ENCODE measurements at places on chromosomes 13 and 19.

DNA sequence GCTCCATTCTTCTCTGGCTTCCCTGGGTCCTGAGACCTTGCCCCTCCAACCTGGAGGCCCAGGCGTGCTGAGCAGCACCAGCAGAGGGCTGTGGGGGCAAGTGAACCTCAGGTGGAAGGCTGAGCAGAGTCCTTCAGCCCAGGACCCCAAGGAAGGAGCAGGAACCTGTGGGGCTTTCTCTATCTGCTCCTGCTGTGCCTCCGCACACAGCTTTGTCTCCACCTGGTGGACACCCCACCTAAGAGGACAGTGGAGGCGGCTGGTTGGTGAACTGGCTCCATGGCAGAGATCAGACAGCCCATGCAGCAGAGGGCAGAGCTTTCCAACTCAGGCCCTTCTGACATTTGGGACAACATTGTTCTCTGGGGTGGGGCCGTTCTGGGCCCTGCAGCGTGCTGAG, 19.7 kb downstream of the ZFR2 start:
- DNase-seq: no peak

- no peak for DNase-seq
These were observed 37.3 kb downstream of the COL4A1 start for GRCh38 chr13:110269509-110270185.

GRCh38 chr13:46578590-46578975, 25.6 kb downstream of the LRCH1 start:
- DNase-seq: no peak

GRCh38 chr19:48633148-48634035, 3.8 kb downstream of the DBP start:
- no peak for DNase-seq

DNA sequence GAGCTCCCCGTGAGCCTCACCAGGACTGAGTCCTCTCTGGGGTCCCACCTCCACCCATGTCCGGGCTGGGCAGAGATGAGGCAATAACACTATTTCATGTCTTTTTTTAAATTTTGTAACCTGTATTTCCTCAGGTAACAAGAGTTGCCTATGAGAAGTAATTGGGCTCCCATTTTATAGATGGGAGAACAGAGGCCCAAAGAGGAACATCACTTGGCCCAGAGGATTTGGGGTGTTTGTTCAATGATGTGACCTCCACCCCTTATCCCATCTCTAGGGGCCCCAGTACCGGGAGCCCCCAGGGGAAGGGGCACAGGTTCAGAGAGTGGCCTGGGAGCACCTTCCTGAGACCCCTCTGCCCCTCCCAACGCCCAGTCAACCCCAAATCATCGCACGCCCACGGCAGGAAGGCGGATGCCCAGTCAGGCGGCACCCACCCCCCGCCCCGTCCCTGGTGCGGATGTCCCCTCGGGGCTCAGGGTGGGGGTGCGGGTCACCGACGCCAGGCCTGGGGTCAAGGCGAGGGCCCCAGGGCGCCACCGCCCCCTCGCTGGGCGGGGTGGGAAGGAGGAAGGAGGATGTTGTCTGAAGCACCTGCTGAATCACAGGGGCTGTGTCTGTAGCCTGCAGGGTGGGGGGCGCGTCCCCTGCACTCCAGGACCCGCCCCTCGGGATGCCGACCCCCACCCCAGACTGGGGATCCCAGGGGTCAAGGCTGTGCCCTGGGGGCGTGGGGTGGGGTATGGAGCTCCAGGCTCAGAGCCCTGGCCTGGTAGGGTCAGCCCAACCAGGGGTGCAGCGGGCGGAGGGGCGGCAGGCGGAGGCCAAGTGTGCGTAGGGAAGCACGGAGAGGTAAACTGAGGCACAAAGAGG, 9.0 kb upstream of the CIRBP start:
- no peak for DNase-seq

GRCh38 chr13:20231839-20232555, at the start of gene GJB6:
GJB6 (minus strand) TSS chr13:20232319; CDS start chr13:20223480, 8,839 bp downstream.
- no peak for DNase-seq

GRCh38 chr13:94119360-94119936, 360.0 kb downstream of the DCT start:
- no peak for DNase-seq

DNA sequence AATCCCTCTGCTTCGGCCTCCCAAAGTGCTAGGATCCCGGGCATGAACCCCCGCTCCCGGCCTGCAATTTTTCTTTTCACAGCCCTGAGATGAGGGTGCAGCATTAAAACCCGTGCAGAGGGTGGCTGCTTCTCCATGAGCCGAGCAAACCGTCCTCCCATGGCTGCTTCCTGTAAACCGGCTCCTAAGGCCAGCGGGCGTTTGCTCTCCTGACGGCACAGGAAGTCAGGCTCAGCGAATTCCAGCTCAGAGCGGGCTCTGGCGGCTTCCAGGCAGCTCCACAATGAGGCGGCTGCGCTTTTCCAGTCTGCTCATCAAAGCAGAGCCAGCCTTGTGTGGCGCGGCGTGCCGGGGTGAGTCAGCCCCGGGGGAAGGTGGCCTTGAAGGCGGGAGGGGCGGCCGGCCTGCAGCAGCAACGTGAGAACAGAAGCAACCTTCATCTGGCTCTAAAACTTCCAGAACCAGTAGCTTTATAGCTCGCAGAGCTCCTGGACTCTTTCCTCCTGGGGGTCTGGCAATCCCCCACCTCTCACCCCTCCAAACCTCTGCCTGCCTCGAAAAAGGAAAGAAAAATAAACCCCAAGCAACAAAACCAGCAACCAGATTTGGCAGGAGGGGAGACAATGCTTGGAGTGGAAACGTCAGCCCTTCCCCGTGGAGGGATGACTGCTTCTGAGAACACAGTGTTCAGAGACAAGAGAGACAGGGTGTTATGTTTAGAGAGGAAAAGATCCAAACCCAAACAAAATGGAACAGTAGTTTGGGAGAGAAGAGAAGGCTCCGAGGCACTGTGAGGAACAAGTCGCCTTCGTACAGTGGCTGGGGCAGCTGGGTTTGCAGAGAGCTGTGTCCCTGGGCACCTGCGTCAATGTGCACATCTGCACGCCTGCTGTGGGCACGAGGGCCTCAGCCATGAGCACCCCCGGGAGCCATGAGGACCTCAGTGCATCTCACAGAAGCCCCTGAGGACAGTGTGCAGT, 67.8 kb downstream of the GADD45B start:
- DNase-seq: no peak

- DNase-seq: no peak
These were observed 61.6 kb upstream of the ZNF599 start for GRCh38 chr19:34834472-34835061.

DNA sequence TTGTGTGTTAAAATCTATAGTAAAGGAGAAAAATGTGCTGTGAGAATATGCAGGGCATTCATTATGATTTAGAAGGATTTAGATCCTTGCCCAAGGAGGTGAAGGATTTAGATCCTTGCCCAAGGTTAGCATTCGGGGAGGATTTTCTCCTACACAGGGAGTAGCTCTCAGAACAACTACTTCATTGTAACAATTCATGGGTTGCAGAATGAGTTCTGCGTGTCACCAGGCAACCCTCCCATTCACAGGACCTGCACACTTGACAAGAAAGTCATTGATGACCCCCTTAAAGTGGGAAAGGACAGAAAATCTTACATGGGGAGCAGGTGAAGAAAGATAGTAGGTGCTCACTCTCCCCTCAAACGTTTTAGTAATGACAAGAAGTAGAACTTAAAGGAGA, 167.1 kb upstream of the MAB21L1 start:
- DNase-seq: no peak

- no peak for DNase-seq
These were observed 23.3 kb downstream of the PRR12 start for GRCh38 chr19:49614096-49614833.

- no peak for DNase-seq
These were observed 836 bp upstream of the VPS36 start for GRCh38 chr13:52451135-52451804.

DNA sequence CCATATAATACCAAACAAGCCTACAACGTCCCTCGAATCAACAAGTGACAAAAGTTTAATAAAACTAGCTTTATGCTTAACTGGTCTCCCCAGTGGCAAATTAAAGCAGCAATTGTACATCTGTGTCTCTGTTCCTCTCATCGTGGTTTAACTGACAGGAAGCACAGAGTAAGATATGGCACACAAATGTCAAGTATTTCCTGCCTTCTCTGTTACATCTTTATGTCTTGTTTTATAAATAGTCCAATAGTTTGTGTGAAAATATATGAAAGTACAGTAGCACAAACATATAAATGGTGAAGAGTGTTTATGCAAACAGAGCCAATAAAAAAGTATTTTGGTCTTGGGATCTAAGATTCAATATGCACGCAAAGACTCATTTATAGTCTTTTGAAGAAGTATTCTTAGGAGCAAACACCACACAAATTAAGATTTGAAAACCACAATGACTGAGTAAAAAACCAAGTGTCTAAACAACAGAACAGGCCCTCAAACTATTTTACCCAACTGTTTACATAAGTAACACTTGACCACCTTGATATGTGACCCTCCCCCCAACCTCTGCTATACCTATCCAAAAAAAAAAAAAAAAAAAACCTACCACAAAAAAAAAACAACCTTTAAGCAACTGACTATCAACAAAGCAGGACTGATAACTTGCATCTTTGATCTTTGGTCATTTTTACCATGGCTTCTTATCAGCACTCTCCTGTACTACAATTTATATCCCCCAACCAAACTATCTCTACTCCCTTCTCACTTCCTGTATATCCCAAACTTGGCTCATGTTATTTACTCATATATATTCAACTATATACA, 14.0 kb downstream of the ELF1 start:
- DNase-seq: peak; percentile 83

GRCh38 chr13:106382534-106382933, 152.9 kb downstream of the EFNB2 start:
- no peak for DNase-seq

GRCh38 chr13:97256343-97256783, 34.2 kb downstream of the MBNL2 start:
- no peak for DNase-seq

DNA sequence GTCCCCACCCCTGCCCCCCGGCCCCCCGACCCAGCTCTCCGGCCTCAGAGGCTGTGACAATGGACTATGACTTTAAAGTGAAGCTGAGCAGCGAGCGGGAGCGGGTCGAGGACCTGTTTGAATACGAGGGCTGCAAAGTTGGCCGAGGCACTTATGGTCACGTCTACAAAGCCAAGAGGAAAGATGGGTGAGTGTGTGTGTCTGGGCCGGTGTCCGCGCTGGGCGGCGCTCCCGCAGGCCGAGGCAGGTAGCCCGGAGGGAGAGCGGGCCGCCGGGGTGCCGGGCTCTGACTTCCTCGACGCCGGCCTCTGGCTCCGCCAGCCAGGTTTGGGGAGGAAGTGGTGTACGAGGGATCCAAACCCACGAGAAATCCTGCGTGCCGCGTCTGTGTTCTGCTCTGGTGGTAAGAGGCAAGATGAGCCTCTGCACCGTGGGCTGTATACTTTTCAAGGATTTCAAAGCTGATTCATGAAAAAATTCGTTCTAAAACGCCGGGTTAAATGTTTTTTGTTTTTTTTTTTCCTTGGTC, 718 bp downstream of the CDK8 start:
- DNase-seq: no peak

GRCh38 chr13:97257228-97257755, 35.2 kb downstream of the MBNL2 start:
- DNase-seq: no peak

- no peak for DNase-seq
These were observed 25.7 kb downstream of the C13orf46 start for GRCh38 chr13:113948034-113948742.

- DNase-seq: no peak
These were observed 6.3 kb downstream of the TEAD2 start for GRCh38 chr19:49355909-49356353.

GRCh38 chr13:108408672-108409071, 139.2 kb downstream of the TNFSF13B start:
- DNase-seq: no peak

All from SIG-M5 (cell line).